ENCODE measurements at places on chromosomes 12 and 14. TPM values are rescaled to one million over a fixed set of nuclear protein-coding genes. Genes with fewer than 3 reads are reported as not detected.

The GLIPR1L2 gene
- total RNA-seq = 2.9 TPM

DNA sequence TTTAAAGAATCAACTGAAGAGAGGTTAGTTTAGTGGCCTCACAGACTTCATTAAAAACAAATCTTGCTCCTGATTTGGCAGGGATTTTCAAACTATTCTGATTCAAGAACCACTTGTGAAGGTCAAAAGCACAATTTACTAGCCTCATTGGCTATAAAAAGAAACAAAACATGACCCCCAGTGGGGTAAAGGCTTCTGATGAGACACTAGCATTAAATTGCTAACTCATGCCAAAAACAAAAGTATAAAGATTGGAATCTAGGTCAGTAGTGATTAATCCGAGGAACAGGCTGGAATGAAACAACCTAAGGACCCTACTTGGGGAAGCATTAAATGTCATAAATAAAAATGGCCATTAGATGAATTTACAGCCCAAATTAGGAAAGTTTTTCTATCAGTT, 312.3 kb downstream of the PAWR start:
- no peak for DNase-seq

The PRH2 gene
- total RNA-seq = 1.4 TPM

The KERA gene
- 3.1 TPM for total RNA-seq

The PIP4K2C gene
- 12.5 TPM for total RNA-seq

The KRT78 gene
- total RNA-seq = 8.7 TPM

DNA sequence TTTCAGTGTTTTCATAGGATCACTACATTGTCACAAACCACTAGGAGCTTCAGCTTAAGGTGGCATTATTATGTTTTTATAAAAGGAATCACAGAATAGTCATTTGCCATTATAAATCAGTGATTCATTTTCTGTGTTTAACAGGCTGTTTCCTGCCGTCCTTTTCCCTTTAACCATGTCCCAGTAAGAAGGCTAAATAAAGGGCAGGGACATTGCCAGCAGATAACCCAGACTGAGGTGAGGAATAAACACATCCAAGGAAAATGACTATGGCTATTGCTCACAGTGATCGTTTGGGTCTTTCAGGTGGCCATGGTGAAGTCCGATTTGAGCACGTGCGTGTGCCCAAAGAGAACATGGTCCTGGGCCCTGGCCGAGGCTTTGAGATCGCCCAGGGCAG, 17.9 kb upstream of the ALDH2 start:
- DNase-seq = no peak

DNA sequence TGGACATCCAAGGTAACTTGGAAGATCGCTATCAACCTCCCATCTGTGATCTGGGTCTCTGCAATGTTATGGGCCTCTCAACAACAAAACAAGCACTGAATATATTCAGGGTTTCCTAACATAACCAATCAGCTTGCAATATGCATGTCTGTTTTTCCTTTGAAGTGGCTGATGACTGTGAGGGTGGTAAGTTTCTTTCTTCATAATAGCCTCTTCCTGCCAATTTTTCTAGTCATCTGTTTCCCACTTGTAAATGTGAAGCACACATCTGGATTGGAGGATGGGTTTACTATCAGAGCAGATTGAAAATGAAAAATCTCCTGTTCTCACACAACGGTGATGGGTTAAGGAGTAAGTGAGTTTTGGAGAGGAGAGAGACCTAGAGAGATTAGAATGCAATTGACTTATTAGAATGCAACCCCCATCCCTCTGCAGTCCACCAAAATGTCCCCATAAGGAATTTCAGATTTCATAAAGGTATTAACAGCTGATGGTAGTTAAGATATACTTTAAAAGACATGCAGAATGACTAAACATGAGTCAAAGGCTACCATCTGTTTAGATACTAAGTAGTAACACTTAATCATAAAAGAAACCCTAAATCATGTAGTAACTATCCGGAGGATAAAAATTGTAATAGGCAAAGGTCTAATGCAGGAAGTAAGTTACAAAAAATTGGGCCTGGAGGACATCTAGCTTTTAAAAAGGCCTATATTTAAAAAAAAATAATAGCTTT, 58.4 kb upstream of the SAV1 start:
- DNase-seq = no peak

DNA sequence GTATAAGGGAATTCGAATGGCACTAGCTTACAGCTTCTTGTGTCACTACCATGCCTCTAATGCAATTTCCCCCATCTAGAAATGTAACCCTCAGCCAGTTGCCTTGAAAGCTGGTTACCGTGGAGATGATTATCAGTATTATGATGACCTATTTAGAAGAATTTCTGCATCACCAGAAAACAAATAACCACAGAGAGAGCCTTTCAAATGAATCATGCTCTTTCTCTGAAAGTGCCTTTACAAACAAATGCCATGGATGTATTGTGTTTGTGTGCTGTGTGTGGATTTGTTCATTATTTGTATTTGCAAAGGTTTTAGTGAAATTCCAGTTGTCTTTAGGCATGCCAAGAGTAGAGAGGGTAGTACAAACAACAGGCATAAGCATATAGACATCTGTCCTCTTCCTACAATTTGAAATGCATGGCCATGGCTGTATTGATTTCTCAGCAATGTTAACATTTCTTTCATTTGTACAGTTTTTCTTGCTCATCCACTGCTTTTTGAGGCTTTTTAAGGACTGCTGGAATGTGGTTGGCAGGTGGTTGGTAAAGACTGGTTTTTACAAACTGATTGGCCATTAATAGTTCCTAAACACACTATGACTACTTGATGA, 266.5 kb downstream of the PAWR start:
- DNase-seq = peak; percentile 57

The TAS2R7 gene
- 2.9 TPM for total RNA-seq

Data from umbilical cord (tissue), 2 donors.